ENCODE measurements at places on chromosomes 7 and 10.

DNA sequence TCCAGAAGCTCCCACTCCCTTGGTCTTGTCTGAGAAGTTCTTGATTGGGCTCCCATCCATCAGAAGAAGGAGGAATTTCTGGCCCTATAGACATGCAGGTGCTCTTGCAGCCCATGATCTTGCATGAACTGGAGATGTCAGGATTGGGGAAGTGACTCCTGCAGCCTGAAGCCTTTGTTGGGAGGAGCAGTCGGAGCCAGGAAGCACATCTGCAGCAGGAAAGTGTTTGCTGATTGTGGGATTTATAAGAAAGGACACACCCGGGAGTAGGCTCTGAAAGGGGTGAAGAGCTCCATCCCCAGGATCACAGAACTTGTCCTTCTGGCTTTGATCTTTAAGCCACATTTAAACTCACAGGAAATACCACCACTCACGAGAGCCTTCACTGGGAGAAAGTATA lies 185.2 kb downstream of the DYNC1I1 start:
- no peak for DNase-seq

GRCh38 chr10:80528185-80528700 lies 9.5 kb upstream of the SH2D4B start:
- no peak for DNase-seq

DNA sequence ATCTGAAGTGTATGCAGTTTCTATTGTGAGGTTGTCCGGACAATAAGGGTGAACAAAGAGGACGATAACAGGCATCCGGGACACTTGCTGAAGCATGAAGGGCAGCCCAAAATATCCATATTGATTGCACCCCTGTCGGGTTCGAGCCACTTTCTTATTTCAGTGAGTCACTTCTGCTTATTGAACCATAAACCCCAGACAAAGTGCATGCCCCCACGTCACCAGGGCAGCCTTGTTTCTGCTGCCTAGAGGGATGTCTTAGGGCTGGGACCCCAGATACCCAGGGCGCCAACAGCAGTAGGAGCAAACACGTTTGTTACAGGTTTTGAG lies 175.3 kb upstream of the LYZL1 start:
- no peak for DNase-seq

DNA sequence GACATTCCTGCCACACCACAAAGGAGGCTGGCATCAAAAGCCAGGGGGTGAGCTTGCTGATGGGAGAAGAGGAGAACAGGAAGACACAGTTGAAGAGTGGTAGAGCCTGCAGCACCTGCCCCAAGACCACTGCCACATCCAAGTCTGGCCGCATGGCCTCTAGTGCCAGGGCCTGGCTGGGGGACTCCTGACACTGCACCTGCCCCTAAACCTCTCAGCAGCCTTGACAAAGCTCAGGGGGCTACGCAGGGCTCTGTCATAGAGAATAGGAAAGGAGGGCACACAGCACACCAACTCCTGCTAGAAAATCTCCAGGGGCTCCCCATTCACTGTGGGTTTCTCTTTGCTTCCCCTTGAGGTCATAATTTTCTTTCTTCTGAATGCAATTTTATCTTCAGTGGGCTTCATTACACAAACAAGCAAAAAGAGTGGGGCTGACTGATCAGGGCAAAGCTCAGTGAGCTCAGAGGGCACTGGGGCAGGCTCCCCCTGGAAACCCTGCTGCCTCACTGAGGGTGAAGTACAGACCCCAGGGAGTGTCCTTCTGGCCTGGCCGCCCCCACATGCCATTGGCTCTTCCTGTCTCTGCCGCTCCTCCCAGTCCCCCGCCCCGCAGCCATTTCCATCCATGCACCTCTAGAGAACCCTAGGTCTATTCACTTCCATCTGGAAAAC lies 37.2 kb downstream of the VOPP1 start:
- DNase-seq: no peak
